ENCODE measurements at places on chromosomes 3 and 15.

- no peak overlapping the region for H3K27ac ChIP-seq
- no peak overlapping the region for H3K4me3 ChIP-seq
- H3K27me3 ChIP-seq: no peaks in the 10 kb centered on the region
These were observed 30.6 kb downstream of the FLNB start for GRCh38 chr3:58038675-58039292.

GRCh38 chr3:147881933-147882332, 472.8 kb downstream of the ZIC1 start:
- no peaks in the 10 kb centered on the region for H3K36me3 ChIP-seq
- DNase-seq: no peak
- no peaks in the 10 kb centered on the region for H3K27me3 ChIP-seq
- H3K4me3 ChIP-seq: no peak overlapping the region
- H3K27ac ChIP-seq: no peak overlapping the region

DNA sequence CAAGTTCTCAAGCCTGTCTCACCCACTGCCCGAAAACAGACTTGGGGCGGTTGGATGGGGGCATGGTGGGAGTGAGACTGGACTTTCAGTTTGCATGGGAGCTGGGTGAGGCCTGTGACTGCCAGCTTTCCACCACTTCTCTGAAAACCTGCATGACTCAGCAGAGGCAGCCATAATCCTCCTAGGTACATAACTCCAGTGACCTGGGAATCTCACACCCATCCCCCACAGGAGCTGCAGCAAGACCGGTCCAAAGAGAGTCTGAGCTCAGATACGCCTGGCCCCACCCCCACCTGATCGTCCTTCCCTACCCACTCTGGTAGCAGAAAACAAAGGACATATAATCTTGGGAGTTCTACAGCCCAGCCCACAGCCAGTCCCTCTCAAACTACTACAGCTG, 107.2 kb downstream of the NSMCE3 start:
- DNase-seq: no peak
- no peaks in the 10 kb centered on the region for H3K4me1 ChIP-seq
- no peaks in the 10 kb centered on the region for H3K27me3 ChIP-seq
- H3K4me3 ChIP-seq: no peak overlapping the region

GRCh38 chr15:31328428-31328968, 1.9 kb downstream of the KLF13 start:
- peak overlapping the region; percentile 67 for H3K27ac ChIP-seq
- no peaks in the 10 kb centered on the region for H3K27me3 ChIP-seq
- peaks cover 24% of the 10 kb centered on the region for H3K36me3 ChIP-seq
- peak; percentile 7 for DNase-seq

DNA sequence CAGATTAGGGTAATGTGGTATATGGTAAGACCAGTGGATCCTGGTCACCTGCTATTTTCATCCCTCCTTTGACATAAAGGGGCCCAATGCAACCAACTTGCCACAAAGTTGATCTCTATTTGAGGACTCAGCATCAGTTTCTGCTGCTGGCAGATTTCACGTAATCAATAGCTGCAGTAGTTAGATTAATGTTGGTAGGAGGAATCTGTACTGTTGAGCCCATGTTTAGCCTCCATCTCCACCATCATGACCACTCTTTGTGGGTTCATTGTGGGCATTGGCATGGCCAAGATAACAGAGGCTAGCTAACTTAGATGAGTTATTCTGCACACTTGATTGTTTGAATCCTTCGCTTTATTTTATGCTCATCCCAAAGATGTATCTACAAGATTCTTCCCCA, 29.9 kb downstream of the CGGBP1 start:
- H3K27me3 ChIP-seq: no peaks in the 10 kb centered on the region
- H3K4me1 ChIP-seq: peaks cover 9% of the 10 kb centered on the region
- no peak overlapping the region for H3K27ac ChIP-seq
- H3K4me3 ChIP-seq: no peak overlapping the region

GRCh38 chr15:26391567-26392194, 381.2 kb downstream of the GABRB3 start:
- H3K4me1 ChIP-seq: no peaks in the 10 kb centered on the region
- H3K27ac ChIP-seq: no peak overlapping the region
- no peaks in the 10 kb centered on the region for H3K27me3 ChIP-seq
- H3K36me3 ChIP-seq: no peaks in the 10 kb centered on the region
- H3K4me3 ChIP-seq: no peak overlapping the region

DNA sequence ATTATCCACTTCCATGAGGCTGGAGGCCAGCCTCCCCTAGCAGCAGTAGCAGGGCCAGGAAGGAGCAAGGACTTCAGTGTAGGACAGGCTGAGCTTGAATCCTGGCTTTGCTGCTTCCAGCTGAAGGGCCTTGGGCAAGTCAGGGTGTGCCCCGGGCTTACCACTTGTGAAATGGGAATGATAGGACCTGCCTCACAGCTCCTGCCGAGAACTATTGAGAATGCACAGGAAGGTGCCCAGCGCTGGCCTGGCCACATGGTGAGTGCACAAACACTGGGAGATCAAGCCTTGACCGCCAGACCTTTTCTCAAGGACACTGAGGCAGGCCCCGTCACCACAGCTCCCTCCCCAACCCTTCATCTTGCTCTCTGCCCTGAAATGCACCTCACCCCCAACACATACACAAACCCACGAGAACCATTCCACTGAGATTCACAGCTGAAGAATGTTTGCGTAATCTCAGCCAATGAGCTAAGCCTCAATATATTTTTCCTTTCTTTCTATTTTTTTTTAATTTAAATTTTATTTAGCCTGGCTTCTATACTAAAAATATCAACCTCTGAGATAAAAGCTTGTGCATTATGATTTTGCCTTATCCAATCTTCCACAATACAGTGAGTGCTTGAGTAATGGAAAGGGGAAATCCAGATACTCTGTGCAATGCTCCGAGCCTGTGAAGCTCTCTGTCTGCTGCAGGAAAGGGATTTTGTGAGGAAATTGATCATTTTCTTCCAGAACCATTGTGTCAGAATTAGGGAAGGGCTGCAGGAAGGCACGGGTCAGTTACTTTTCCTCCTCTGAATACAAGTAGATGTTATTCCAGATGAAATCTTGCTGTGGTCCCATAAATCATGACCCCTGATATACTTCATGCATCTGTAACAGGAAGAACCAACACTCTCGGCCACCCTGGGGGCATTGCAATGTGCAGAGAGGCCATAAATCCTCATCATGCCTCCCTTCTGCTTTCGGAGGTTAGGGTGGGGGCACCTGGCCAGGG, 193.9 kb downstream of the TLE3 start:
- H3K4me3 ChIP-seq: no peak overlapping the region
- H3K27ac ChIP-seq: no peak overlapping the region
- H3K4me1 ChIP-seq: no peaks in the 10 kb centered on the region
- no peaks in the 10 kb centered on the region for H3K36me3 ChIP-seq
- peaks cover 66% of the 10 kb centered on the region for H3K27me3 ChIP-seq
- DNase-seq: no peak

DNA sequence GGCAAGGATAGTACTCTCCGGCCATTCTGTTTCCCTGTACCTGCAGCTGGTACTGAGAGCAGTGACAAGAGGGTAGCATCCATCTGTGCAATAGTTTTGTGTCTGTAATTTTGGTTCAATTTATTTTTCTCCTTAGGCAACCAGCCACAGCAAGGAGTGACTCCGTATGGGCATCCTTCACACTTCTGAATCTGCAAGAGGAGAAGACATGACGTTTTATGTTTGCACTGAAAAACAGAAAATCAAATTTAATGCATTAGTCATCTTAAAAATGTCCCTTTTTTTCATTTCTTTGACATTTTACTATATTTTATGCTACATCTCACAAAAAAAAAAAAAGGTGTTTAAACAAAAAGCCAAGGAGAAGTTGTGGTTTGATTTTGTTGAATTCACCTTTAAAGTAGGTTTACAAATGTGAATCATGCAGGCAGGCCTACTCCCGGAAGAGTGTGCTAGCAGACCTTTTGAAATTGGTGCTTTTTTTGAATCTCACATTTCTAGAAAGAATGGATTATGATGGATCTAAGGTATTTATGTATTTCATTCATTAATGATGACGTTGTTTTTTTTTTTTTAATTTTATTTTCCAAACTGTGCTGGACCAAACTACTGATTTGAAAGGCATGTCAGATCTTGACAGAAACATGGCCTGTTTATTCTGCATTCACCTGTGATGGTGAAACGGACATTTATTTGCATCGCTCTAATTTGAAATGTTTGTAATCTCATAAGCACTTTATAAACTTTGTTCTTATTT, 28.1 kb downstream of the IGSF10 start:
- DNase-seq: no peak
- H3K4me3 ChIP-seq: no peak overlapping the region
- H3K4me1 ChIP-seq: peaks cover 47% of the 10 kb centered on the region
- H3K27me3 ChIP-seq: no peaks in the 10 kb centered on the region
- no peak overlapping the region for H3K27ac ChIP-seq

- peak; percentile 96 for DNase-seq
- peaks cover 39% of the 10 kb centered on the region for H3K4me1 ChIP-seq
- H3K4me3 ChIP-seq: peak within 1 kb of the TSS; percentile 95
- H3K36me3 ChIP-seq: peaks cover 35% of the 10 kb centered on the region
These were observed at the start of gene RYK for GRCh38 chr3:134250717-134251220. TSS of gene RYK (minus strand) at chr3:134250859. CDS start at chr3:134250654, 205 bp downstream.

DNA sequence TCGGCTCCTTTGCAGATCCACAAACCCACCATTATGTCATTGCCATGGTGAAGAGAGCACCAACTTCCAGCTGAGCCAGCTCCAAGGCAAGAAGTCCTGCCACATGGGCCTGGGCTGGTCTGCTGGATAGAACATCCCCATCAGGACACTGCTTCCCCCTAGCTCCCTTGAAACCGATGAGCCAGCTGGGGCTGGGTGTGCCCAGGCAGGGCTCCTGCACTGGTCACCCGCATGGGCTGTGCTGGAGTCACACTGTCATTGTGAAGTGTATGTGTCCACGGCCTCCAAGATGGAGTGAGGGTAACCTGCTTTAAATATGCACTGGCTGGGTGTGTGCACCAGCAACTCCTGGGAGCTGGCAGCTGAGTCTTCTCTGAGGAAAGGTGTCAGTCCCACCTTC, 31.0 kb upstream of the TOPBP1 start:
- H3K27me3 ChIP-seq: peaks cover 57% of the 10 kb centered on the region
- H3K4me3 ChIP-seq: no peak overlapping the region
- no peak for DNase-seq
- no peak overlapping the region for H3K27ac ChIP-seq
- no peaks in the 10 kb centered on the region for H3K36me3 ChIP-seq
- H3K4me1 ChIP-seq: no peaks in the 10 kb centered on the region

- H3K27me3 ChIP-seq: no peaks in the 10 kb centered on the region
- H3K36me3 ChIP-seq: no peaks in the 10 kb centered on the region
- no peak for DNase-seq
- H3K27ac ChIP-seq: no peak overlapping the region
- no peaks in the 10 kb centered on the region for H3K4me1 ChIP-seq
These were observed 141.6 kb downstream of the ECT2 start for GRCh38 chr3:172892158-172892557.

- DNase-seq: peak; percentile 72
- no peak overlapping the region for H3K27ac ChIP-seq
- no peak overlapping the region for H3K4me3 ChIP-seq
These were observed 38.6 kb downstream of the ACSBG1 start for GRCh38 chr15:78195735-78196201.

DNA sequence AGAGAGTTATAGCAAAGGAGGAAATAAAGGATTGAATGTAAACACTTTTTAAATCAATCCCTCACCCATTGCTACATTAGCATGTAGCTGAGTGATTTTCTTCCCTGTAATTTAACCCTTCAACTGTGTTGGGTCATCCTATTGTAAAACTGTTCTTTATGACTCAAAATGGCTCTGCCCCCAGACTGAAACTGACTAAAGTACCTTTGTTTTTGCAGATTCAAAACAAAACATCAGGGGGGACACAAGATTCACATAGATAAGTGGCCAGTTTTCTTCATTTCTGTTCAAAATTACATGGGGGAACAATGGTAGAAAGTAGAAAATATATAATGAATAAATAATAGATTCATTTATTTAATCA, 268.4 kb downstream of the IGSF11 start:
- H3K27me3 ChIP-seq: no peaks in the 10 kb centered on the region
- DNase-seq: no peak
- no peak overlapping the region for H3K27ac ChIP-seq

DNA sequence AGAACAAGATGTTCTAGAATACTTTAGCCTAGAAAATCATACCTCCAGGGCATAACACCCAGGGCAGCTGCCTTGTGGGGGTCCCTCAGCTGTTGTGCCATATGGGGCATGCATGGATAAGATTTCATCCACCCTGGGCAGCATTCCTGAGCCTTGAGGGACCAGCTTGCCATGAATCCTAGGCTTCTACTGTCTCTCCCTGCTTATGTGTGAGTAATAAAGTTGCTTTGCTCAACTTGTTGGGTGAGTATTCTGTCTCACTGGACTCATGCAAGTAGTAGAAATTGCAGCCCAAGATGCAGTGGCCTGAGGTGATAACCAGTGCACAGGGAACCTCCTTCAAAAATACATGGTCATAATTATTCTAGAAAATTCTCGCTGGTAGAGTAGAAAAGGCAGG, 52.1 kb upstream of the EPHB1 start:
- H3K4me1 ChIP-seq: no peaks in the 10 kb centered on the region
- H3K27me3 ChIP-seq: peaks cover 56% of the 10 kb centered on the region
- H3K4me3 ChIP-seq: no peak overlapping the region

GRCh38 chr15:100849855-100850218, 29.8 kb upstream of the ALDH1A3 start:
- no peak for DNase-seq
- no peak overlapping the region for H3K27ac ChIP-seq
- H3K4me1 ChIP-seq: peaks cover 28% of the 10 kb centered on the region
- no peaks in the 10 kb centered on the region for H3K27me3 ChIP-seq
- H3K36me3 ChIP-seq: peaks cover 45% of the 10 kb centered on the region

DNA sequence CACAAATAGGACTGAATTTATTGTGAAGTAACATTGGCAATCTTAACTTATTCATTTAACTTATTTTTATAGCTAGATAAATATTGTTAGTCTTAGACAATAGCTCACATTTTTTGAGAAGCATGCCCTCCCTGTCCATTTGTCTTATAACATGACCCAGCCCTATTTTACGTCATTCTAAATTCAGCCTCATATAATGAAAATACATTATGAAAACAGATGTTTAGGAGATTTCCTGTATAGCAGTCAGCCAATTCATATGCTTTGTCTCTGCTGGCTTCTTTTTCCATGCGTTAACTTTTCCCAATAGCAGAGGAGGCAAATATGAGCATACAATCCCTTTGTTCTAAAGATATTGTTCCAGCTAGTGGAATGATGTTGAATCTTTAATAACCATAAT, 29.3 kb downstream of the CD200 start:
- H3K36me3 ChIP-seq: no peaks in the 10 kb centered on the region
- no peaks in the 10 kb centered on the region for H3K27me3 ChIP-seq
- H3K4me3 ChIP-seq: no peak overlapping the region
- no peak for DNase-seq

- no peaks in the 10 kb centered on the region for H3K27me3 ChIP-seq
- no peaks in the 10 kb centered on the region for H3K4me1 ChIP-seq
- no peak for DNase-seq
These were observed 45.7 kb downstream of the PGBD4 start for GRCh38 chr15:34147371-34148140.

DNA sequence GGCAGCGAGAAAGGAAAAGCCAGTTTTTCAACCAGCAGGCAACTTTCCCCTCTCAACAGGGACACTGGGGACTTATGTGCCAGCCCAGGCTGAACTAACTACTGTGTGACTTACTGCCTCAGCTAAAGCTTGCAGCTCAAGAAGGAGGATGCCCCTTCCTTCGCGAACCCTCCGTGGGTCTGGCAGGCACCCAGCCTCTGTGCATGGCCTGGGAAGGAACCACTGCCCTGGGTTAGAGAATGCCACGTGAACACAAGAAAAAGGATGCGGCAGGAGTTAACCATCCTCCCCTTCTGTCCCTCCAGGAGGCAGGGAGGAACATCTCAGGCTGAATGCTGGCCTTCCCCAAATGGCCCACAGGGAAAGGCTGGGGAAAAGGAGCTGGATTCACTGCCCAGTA, 29.0 kb downstream of the CHDH start:
- DNase-seq: no peak
- H3K36me3 ChIP-seq: peaks cover 40% of the 10 kb centered on the region
- H3K27ac ChIP-seq: no peak overlapping the region
- no peaks in the 10 kb centered on the region for H3K27me3 ChIP-seq
- H3K4me1 ChIP-seq: no peaks in the 10 kb centered on the region

All from Calu3 (cell line).